ENCODE measurements at places on chromosomes 16 and 17.

DNA sequence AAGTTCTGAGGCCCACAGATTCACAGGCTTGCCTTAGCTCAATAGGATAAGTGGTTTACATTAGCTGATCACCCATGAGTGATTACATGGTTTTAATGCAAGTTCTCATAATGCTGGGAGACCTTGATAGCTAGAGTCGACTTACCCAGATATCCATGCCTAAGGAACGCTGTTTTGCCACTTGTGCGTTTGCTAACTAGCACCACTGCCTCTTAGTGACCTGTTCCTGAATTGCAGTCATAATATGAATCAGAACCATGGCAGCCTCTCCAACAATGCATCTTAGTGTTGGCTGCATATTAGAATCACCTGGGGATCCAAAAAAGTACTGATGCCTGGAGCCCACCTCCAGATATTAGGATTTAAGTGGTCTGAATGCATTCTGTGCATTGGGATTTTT lies 251.1 kb upstream of the CDH5 start:
- DNase-seq: no peak

GRCh38 chr17:9957244-9957643 lies 52.2 kb upstream of the RCVRN start:
- no peak for DNase-seq

DNA sequence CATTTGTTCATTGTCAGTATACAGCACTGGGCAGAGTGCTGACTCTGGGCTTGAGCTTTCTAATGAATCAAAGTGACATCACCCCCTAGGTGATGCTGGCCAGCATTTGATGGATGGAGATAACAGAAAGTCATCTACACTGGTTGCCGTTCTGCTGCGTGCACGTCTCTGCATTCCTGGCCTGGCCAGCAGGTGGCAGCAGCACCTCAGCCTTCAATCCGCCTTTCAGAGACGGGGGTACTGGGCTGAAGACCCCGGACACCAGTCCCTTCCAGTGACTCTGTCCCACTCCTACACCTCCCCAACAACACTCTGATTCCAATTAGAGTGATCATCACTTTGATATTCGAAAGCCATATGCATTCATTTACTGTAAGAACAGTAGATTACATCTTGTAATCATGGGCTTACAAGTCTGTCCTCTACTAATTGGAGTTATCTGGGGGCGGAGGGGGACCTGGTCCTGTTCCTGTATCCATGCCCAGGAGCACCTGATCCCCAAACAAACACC lies 6.0 kb downstream of the CPSF4L start:
- peak; percentile 76 for DNase-seq

DNA sequence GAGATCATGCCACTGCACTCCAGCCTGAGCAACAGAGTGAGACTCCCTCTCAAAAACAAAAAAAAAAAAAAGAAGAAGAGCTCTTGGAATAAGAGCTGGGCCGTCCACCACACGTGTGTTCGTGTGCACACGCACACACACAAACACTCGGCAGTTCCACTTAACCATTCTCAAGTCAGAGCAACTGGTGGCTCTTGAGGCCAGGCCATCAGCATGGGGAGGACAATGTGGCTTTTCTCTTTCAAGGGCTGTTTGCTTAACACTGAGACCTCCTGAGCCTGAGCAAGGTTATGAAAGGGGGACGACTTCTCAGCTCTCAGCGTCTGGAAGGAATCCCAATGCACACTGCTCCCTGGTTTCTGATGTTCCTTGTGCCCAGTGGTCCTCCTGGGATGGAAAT lies 444.9 kb downstream of the SOX9 start:
- no peak for DNase-seq

GRCh38 chr16:62967163-62967562 lies 930.9 kb upstream of the CDH8 start:
- DNase-seq: no peak

- no peak for DNase-seq
Measured at GRCh38 chr17:10118788-10119130, 79.6 kb downstream of the GAS7 start.

- DNase-seq: no peak
Measured at GRCh38 chr17:77824102-77824779, 134.3 kb upstream of the TNRC6C start.

DNA sequence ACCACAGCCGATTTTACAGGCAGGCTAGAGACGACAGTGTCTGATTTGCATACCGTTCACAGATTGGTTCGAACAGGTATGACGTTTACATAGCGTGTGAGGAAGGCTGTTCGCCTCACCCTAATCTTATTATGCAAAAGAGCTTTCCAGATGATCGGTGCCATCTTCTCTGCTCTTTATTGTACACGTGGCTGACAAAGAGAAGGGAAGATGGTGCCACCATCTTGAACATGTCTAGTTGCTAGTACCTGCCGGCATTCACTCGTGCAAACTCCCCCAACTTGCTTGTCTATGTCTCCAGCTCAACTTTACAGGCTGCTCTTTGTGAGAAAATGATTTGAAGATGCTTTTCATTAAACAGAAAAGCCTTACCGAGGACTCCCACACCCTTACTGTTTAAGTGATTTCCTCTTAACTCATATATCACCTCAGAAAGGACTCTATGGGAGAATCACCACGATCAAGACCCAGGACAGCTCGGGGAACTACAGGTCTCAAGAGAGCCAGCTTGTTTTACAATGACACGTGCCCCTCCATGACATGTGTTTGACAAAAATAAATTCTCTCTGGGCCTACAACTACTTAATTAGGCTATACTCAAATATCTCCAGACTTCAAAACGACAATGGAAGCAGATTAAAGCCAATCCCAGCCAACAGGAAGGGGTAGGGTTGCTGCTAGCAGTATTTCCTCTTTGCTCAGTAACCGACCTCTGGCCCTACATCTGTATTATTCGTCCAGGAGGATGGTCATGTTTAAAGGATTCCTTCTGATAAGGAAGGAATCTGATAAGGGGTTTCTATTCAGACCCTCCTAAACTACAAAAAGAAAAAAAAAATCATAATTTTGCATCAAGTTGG lies 480.6 kb downstream of the TMEM114 start:
- no peak for DNase-seq

DNA sequence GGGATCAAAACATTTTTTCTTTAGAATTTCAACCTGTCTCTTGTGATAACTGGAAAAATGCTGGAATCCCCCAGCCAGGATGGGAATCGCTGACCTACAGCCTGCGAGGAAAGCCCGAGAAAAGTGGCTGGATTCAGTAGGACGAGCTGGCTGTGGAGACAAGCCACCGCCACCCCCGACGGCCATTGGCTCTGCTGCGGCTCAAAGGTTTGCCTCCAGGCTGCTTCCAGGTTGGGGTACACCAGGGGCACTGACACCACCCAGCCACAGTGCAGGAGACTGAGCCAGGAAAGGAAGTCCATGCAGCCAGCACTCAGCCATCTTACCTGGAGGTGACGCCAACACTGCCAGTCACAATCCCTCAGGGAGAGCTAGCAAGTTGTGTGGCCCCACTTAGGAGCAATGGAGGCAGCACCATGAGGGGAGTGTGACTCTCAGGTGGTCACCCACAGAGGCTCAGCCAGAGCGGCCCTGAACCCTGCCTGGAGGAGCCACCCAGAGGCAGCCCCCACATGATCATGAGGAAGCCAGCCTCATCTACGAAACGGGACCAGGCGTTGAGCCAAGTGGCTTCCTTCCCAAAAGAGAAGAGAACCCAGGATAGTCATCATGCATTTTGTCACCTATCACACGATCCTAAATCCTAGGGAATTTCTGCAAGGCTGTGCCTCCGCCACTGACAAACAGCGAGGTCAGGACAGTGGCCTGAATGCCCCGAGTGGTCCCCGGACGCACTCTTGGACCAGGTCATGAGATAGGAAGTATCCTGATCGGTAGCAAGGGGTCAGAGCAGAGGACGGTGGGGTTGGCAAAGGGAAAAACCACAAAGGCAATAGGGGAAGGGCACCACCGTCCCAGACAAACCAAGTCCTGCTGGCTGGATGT lies 84.8 kb downstream of the RBFOX3 start:
- no peak for DNase-seq

DNA sequence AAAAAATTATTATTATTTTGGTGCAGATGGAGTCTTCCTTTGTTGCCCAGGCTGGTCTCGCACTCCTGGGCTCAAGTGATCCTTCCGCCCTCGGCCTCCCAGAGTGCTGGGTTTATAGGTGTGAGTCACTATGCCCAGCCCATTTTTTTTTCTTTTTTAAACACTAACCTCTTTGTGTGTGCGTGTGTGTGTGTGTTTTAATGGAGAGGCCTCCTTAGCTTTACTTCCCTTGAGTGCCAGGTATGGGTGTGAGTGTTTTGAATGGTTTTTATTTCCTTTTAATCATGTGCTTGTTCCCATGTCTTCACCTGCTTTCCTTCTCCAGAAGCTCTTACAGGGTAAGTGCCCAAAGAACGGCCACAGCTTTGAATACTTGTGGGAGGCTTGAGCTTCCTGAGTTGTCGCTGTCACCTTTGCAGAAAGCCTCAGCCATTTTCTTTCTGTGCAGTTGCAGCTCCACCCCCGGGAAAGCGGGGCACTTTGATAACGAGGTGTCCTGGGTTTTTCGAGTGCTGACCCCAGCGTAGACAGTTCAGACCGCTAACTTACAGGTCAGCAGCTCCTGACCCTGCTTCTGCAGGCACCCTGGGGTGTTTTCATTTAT lies 22.6 kb downstream of the AKAP1 start:
- DNase-seq: no peak

DNA sequence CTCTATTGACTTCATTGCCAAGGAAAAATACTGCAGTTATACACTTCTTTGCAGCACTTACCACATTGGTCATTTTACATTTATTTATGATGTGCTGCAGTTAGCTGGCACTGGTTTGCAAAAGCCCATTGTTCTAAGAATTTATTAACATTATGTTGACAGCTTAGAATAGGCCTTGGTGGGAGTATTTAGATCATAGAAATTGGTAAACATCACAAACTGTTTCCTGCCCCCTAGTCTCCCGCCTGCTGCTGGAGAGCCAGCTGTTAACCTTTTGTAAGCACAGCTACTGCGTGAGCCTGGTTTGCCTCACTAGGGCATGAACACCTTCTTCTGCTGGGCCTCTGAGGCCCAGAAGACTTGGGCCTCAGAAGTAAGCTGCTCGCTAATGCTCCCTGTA lies 651.4 kb upstream of the GOT2 start:
- DNase-seq: no peak

DNA sequence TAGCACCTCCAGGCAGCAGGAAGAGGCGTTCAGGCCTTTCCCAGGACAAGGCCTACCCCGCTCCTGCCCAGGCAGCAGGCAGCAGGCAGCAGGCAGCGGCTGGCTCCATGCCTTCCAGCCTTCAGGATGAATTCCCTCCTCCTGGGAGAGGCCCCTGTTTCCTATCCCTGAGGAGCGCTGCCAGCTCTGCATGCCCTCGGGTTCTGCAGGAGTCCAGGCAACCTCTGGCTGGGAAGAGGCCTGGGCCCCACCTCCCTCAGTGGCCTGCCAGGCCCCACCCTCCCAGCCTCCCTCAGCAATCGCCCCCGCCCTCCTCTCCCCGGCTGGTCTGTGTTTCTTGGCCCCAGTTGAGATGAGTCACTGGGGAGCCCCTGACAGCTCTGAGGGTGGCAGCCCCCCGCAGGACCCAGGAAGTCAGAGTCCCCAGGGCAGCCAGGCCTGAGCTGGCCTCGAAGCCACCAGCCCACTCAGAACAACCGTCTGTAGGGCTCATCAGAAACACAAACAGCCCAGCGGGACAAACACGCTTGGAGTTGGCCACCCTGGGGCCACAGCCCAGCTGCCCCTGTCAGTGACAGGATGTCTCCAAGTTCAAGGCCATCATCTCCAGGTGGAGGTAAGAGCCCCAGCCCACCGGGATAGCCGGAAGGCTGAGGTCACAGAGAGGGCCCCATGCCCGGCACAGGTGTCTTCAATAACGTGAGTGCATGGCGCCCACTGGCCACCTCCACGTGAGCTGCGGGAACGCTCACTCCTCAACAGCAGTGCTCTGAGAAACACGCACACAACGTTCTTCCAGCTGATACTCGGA lies 39.5 kb upstream of the CIBAR2 start:
- no peak for DNase-seq

DNA sequence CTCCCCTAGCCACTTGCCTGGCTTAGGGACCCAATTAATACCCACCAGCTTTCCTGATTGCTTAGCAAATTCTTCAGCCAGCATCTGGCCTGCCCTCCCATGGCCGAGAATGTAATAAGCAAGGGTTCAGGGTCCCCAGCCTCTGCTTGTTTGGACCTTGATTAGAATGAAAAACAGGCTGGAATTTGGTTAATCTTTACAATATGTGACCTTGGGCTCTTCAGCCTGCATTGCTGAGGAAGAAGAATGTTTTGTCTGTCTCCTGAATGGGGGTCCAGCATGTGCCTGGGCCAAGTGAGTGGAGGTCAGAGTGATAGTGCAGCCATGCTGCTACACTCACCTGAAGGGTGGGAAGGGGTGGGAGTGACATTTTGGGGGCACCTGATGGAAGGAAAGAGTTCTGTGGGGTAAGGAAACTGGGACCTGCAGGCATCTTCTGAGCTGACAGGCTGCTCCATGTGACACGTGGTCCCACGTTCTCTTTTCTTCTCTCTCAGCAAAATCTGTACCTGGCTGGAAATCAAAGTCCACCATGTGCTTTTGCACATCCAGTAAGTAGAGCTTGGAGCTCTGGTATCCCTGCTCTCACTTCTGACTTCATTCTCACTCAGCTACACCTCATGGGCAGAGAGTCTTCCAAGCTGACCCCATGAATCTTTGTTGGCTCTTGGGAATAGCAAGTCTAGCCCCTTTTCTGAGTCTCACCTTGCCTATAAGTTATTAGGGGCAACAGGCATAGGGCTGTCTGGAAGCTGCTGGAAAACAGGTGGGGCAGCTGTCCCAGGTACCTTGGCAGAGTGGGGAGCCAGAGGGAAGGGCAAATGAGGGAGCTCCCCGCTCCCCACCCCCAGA lies 5.3 kb downstream of the TMEM106A start:
- DNase-seq: no peak

DNA sequence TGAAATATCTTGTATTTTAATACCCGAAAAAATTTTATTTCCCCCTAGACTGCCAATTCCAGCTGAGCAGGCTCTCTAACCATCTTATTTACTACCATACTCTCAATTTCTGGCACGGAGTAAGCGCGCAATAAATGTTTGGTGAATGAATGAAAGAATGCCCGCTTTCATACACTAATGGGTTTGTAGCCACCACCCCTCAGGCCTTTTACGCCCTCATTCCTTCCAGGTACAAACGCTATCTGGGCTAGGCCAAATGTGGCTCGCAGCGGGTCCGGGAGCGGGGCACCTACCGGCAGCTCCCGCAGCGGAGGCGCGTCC lies 536 bp upstream of the PLD2 start:
- no peak for DNase-seq

- no peak for DNase-seq
Measured at GRCh38 chr17:27408891-27409290, 47.4 kb upstream of the KSR1 start.

GRCh38 chr17:82399601-82400101 lies 18.5 kb upstream of the HEXD start:
- DNase-seq: no peak

GRCh38 chr17:72219137-72219823 lies 98.5 kb downstream of the SOX9 start:
- DNase-seq: no peak

GRCh38 chr16:22357635-22357971 lies 16.8 kb downstream of the CDR2 start:
- DNase-seq: no peak

- no peak for DNase-seq
Measured at GRCh38 chr17:44108440-44109311, 14.8 kb downstream of the HDAC5 start.

Data from activated T-cell treated with anti-CD3 and anti-CD28 coated beads, Interleukin-2, amount 50 U/mL, for 48 hours (primary cell).